ENCODE measurements at places on chromosomes 6 and 20.
A peak's percentile ranks its signal among the peaks of the same experiment; 100 is the strongest.

GRCh38 chr6:108465098-108465495 lies 95.6 kb upstream of the FOXO3 start:
- no peak for DNase-seq

GRCh38 chr20:40717343-40717865 lies 28.4 kb upstream of the MAFB start:
- no peak for DNase-seq

- DNase-seq, result no peak
Observed at GRCh38 chr6:4351520-4352321, 216.3 kb upstream of the ECI2 start.

DNA sequence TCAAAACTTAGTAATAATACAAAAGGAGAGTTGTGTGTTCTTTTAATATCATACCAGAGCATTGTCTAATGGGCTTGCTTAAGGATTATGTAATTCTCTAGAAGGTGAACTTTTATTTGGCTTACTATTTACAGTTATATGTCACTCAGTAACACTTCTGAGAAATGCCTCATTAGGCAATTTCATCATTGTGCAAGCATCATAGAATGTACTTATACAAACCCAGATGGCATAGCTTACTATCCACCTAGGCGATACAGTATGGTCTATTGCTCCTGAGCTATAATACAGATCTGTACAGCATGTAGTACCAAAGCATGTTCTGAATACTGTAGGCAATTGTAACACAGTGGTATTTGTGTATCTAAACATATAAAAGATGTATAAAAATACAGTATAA lies 340.1 kb downstream of the PHF3 start:
- DNase-seq, result no peak

GRCh38 chr6:40946738-40947301 lies 92.2 kb downstream of the UNC5CL start:
- no peak for DNase-seq

DNA sequence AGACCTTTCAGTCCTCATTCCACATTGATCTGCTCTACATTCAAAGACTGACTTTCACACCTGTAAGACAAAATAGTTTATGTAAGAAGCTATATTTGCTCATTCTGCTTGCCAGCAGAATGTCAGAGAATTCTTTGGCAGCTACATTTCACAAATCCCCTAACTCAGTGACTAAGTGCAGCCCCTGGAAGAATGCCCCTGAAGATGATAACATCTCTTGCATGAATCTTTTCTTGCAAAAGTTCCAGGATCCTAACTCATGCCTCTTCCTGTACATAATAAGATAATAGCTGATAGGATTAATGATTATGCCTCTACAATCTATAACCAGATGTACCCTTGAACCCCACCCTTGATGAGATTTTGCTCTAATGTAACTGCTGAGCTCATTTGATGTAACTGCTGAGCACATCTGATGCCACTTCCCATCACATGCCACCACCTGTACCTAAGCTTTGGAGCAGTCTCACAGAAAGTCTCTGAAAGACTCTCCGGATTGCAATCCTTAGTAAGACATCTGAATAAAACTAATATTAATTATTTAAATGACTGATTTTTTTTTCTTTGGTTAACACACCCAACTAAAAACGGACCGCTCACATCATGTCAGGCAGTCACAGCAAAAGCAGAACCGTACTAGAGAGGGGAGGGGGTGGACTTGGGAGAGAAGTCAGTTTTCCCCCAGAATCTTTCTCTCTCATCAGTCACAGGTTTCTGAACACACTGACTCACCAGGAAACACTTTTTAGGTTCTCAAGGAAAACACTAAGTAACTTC lies 684 bp upstream of the DNAH8 start:
- peak; percentile 34 for DNase-seq

All from GM13976 (cell line).